GDM1 (cell line): ENCODE measurements at places on chromosomes 12 and 14.

- no peak for DNase-seq
Measured at GRCh38 chr12:132561427-132562156, 48.8 kb downstream of the LRCOL1 start.

- DNase-seq, result no peak
Measured at GRCh38 chr14:73468828-73469375, 10.6 kb upstream of the NUMB start.

DNA sequence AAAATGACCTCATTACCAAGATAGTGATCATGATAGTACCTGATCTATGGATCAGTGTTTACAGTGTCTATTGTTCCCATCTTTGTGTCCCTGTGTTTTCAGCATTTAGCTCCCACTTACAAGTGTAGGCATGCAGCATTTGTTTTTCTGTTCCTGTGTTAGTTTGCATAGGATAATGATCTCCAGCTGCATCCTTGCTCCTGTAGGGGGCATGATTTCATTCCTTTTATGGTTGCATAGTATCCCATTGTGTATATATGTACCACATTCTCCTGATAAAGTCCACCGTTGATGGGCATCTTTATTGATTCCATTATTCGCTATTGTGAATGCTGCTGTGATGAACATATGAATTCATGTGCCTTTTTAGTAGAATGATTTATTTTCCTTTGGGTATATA lies 215.4 kb upstream of the NAV3 start:
- no peak for DNase-seq

GRCh38 chr12:107027636-107028053 lies 40.7 kb upstream of the MTERF2 start:
- no peak for DNase-seq

DNA sequence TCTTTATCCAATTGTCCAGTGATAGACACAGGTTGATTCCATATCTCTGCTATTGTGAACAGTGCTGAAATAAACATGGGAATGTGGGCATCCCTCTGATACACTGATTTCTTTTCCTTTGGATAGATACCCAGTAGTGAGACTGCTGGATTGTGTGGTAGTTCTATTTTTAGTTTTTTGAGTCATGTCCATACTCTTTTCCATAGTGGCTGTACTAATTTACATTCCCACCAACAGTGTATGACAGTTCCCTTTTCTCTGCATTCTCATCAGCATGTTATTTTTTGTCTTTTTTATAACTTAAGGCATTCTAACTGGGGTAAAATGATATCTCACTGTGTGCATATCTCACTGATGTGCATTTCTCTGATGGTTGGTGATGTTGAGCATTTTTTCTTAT lies 24.8 kb upstream of the VASH1 start:
- DNase-seq, result no peak

DNA sequence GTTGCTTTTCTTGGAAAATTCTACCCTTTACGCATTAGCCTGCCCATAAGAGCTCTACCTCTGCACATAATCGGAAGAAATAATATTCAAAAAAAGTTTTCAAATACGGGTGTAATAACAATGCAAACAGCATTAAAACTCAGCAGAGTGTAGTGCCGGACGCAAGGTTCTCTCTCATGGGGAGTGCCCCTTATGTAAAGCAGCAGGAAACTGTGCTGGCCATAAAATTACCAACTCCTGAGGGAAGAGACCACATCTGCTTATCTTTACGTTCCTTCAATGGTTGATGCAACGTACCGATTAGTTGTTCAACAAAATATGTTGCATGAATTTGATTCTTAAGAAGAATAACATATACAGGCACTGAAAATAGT lies 118.7 kb upstream of the TMCC3 start:
- DNase-seq, result no peak

- no peak for DNase-seq
Measured at GRCh38 chr12:68439368-68440045, 107.3 kb upstream of the MDM1 start.

- DNase-seq, result no peak
Measured at GRCh38 chr12:13371797-13372196, 175.3 kb downstream of the EMP1 start.

DNA sequence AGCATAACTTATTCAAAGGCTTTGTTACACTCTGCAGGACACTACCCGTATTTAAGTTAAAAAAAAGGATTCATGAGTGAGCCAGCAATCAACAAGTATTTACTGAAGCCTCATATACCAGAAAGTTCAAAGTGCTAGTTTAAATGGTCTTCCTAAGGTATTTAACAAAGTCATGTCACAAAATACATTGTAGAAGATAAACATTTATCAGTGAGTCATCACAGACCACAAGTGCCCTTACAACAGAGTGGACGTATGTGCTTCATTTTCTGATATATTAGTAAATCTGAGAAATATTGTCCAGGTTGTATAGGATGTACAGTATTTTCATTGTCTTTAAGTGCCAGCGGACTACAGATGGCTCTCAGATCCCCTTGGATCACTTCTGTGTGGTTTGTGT lies 24.2 kb downstream of the FLRT2 start:
- no peak for DNase-seq

DNA sequence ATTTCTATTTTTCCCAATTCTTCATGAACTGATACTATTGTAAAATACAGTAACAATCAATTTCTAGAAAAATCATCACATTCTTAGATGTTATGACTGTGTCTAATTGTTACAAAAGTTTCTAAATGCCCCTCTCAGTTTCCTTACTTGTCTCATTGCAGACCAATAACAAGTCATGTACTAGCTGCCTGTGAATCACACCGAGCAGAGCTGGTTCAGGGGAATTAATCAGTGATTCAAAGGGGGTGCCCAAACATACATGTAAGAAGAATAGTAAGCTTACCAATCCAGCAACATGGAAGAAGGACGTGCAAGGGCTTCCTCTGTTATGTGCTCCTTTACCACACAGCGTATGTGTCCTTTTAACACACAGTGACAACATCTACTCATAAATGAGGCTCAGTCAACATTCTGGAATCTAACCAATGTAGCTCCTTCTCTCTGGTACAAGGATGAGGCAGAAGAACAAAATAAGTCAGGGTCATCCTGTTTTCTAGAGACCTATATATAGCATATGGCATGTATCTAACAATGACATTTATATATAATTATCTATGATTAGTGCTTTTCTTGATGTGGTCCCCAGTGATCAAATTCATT lies 126.4 kb downstream of the SCN8A start:
- DNase-seq, result no peak
